ENCODE measurements at places on chromosomes 11 and 22.

DNA sequence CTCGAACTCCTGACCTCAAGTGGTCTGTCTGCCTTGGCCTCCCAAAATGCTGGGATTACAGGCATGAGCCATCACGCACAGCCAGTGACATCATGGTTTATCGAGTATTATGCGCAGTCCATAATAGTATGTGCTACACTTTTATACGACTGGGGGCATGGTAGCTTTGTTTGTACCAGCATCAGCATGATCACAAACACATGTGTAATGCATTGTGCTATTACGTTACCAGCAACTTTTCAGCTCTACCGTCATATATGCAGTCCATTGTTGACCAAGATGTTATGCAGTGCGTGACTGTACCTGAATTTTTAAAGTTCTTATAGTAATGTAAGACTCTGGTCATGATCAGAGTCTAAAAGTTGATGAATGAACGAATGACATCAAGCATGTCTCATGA lies 67.9 kb downstream of the ZC3H12C start:
- no peak for DNase-seq

GRCh38 chr22:26322179-26322905 lies 106.7 kb upstream of the ASPHD2 start:
- DNase-seq, result peak; percentile 63

DNA sequence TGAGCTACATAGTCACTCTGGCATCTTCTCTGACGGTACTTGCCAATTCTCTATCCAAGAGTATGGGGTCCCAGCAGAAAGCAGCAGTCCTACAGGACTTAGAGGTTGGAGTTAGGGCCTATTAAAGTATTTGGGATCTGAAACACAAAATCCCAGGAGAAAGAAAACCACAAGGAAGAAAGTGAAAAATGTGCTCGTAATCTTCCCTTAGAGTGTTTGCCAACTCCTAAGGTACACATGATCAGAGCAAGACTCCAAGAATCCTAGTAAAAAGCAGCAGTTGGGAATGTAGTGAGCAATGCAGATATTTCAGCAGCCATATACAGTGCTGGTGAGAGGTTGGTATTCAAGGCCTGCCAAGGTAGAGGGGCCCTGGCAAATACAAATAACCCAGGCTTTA lies 71.6 kb downstream of the EXT2 start:
- DNase-seq, result no peak

GRCh38 chr11:117625237-117625636 lies 171.8 kb downstream of the DSCAML1 start:
- no peak for DNase-seq

DNA sequence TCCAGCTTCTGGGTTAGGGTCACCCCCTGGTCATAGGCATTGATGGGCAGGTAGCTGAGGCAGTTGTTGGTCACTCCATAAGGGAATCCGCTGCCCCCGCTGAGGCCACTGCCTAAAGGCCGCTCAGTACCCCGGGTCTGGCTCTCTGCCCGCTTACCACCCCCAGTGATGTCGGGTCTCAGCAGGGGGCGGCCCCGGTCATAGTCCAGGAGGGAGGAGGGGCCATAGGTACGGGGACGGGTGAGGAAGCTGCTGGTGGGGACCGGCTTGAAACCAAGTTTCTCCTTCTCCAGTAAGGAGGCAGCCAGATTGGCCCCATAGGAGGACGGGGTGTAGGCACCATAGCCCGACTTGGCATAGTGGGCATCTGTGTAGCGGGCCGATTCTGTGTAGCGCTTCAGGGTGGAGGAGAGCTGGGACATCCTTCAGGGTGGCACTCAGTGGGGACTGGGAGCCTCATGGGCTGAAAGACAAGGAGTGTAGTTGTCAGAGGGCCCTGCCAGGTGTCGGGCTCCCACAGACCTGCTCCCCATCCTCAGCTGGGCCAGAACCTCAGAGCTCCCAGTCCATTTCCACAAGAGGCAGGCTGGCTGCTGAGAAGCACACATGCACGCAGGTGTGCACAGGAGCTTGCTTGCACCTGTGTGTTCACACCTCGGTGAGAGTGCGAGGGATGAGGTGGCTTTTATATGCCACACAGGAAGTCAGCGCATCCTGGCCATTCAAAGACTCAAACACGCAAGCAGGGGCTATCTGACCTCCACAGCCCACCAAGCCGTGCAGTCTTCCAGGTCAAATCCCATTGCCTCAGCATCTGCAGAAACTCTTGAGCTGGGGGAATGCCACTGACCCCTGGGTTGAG lies 8.2 kb downstream of the USP2 start:
- DNase-seq, result no peak

GRCh38 chr11:119094816-119095065 lies 6.9 kb downstream of the DPAGT1 start:
- DNase-seq, result no peak

- DNase-seq, result no peak
Observed at GRCh38 chr11:63564056-63564774, 1.0 kb upstream of the PLAAT2 start.

- DNase-seq, result no peak
Observed at GRCh38 chr11:83122766-83123165, 34.2 kb upstream of the PCF11 start.

DNA sequence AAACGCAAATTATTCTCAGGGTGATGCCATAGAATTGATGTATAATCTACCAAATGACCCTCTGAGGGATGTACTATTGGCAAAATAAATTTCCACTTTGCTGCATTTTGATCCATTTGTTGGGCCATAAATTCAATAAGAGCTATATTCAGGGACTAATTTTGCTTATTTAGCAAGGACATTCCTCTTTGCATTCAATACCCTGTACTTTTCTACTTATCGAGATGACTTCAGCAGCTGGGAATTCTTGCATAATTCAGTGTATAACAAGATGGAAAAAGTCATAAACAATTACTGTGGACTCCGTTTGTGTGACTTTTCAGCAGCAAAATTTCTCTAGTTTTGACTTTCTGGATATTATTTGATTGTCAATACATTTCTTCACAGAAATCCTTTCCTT lies 744.7 kb upstream of the CCDC179 start:
- DNase-seq, result no peak

- DNase-seq, result no peak
Observed at GRCh38 chr11:27025312-27025955, 15.2 kb upstream of the BBOX1 start.

DNA sequence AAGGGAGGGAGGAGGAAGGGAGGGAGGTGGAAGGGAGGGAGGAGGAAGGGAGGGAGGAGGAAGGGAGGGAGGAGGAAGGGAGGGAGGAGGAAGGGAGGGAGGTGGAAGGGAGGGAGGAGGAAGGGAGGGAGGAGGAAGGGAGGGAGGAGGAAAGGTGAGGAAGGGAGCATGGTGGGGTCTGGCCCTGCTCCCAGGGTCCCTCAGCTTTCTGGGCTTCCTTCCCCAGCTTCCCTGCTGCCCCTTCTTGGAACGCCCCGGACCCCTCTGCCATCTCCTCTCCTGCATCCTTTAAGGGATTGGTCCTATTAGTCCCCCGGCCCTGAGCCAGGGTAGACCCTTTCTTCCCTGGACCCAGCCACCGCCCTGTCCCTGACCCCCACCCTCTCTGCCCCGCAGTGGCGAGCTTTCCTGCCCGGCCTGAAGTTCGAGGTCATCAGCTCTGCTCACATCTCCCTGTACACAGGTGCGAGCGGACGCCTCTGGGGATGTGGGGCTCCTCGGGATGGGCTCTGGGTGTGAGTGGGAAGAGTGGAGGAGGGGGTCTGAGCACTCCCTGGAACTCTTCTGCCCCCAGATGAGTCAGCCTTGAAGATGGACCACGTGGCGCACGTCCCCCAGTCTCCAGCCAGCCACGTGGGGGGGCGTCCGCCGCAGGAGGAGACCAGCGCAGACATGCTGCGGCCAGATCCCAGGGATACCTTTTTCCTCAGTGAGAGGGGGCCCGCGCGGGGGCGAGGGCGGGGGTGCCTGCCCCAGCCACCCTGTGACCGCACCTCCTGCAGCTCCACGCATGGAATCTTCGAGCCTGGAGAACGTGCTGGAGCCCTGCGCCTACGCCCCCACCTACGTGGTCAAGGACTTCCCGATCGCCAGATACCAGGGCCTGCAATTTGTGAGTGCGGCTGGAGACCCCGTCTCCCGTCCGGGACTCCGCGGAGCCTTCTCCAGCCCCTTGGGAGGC lies 6.0 kb downstream of the B4GALNT4 start:
- DNase-seq, result no peak

GRCh38 chr11:125626288-125626950 lies 1.5 kb downstream of the CHEK1 start:
- peak; percentile 66 for DNase-seq

- no peak for DNase-seq
Observed at GRCh38 chr11:134498326-134499139, 86.5 kb upstream of the B3GAT1 start.

DNA sequence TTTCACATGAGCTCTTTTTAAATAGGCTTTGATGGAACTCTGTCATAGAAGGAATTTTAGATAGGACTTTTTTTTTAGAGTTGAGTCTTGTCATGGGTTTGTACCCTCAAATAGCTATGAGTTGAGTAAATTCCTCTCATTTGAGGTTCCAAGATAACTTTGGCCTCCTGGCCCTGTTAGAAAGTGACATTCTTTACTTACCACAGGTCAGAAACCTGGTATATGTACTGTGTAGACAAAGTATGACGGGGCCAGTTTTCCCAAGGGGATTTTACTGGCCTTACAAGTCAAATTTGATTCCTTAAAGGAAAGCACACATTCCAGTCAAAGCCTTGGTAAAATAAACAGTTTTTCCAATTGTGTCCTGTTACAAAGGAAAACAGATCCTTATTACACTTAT lies 729.3 kb upstream of the LUZP2 start:
- DNase-seq, result no peak

- DNase-seq, result no peak
Observed at GRCh38 chr11:977830-978720, 52.4 kb downstream of the AP2A2 start.
